ENCODE measurements at places on chromosomes 5 and 9.

DNA sequence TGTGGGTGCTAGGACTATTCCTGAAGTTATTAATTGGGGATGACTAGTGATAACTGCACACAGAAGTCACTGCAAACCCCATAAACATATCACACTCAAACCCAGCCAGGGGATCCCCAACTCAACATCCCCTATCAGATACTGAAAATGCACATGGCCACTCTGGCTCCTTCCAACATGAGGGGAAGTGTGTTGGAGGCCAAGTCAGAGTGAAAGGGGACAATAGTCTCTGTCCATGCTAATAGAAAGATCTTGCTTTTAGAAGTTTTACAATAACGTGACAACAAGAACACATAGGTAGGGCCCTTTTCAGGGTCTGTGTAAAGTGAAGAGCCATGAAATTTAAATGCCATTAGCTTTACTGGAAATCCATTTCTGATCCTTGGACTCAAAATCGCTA is 98.8 kb upstream of the SEMA6A start:
- DNase-seq, result no peak

GRCh38 chr5:149024477-149024876 is 38.4 kb downstream of the SH3TC2 start:
- DNase-seq, result no peak

DNA sequence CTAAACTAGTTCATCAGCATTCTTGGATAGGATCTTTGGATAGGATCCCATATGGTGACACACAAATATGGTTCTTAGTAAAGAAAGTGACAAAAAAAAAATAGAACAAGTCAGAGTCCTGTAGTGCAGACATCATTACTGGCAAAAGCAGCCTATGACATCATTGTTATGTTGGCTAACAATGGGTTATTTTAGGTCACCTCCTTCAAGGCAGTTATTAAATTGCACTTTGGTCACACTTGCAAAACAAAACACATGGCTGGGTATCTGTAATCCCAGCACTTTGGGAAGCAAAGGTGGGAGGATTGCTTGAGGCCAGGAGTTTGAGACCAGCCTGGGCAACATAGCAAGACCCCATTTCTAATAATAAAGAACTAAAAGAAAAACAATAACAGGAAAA is 185.9 kb downstream of the KIAA0825 start:
- no peak for DNase-seq

- DNase-seq, result no peak
These were observed 17.3 kb downstream of the ALDH1A1 start for GRCh38 chr9:72935595-72935994.

DNA sequence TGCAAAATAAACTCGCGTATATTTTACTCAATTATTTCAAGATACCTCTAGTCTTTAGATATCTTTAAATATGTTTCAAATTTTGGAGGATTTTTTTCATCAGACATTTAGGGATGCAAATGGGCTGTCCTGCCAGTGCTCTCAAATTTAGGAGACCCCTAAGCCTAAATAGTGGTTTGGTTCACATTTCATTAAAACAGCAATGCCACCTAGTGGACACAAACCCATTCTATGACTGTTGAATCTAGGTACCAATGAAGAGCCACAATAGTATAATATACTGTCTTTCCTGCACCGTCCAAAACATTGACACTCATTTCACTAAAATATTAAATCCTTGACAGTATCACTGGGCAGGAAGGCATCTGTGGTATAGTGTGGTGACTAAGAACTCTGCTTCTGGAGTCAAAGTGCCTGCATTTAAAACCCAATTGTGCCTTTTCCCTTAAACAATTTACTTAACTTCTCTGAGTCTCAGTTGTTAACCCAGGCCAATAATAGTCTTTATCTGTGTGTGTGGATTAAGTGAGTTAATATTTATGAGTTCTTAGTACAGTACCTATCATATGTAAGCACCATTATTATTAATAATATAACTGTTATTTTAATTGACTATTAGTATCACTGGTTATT is 148.0 kb downstream of the RORB start:
- DNase-seq, result no peak

DNA sequence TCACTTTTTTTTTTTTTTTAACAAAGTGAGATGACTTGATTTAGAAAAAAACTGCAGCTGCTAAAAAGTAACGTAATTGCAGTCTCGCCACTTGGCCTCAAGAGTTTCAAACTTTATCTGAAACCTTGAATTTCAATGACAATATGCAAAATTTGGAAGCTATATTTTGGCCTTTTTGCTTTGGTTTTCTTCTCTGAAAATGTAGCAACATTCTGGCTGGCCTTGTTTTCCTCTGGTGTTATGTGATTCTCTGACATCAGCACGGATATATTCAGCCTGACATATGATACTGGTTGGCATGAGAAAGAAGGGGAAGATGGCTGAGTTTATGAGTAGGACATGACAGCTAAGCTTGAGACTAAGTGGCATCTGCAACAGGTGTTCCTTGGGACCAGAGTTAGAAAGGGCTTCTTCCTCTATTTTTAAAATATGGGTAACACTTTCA is 136.5 kb downstream of the MEF2C start:
- DNase-seq, result no peak

DNA sequence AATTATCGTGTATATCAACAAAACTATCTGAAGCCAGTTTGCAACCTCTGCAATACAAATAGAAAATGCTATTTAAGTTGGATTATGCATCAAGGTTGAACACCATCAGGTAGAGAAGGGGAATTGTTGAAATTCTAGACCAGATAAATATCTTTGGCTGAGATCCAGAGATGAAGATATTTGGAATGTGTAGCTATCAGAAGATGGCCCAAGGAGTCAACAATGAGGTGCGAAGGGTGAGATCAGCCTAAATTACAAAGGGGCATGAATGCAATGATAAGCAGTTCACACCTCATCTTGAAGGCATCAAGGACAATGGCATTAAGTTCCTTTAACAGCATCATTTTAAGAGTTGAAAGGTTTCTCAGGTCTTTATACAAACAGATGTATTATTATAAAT is 572.1 kb upstream of the DMAC1 start:
- no peak for DNase-seq

GRCh38 chr5:148633067-148633377 is 21.3 kb downstream of the HTR4 start:
- DNase-seq, result no peak

DNA sequence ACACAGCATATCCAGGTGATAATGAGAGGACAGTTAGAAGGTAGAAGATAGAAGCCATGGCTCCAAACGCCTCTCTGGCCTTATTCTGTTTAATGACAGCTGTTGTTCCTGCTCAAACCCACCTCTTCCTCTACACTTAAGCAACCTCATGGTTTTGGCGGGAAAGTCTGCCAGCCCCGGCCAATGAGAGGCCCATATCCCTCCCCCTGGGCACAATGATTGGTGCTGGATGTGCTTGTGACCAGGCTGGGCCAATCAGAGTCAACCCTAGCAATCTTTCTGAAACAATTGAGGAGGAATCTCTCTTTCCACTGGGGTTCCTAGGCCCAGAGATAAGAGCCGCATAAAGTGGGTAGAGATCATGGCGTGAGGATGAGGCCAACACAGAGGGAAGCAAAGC is 4.8 kb upstream of the GFI1B start:
- DNase-seq, result no peak

GRCh38 chr5:88377705-88378656 is 109.3 kb upstream of the TMEM161B start:
- DNase-seq, result no peak

DNA sequence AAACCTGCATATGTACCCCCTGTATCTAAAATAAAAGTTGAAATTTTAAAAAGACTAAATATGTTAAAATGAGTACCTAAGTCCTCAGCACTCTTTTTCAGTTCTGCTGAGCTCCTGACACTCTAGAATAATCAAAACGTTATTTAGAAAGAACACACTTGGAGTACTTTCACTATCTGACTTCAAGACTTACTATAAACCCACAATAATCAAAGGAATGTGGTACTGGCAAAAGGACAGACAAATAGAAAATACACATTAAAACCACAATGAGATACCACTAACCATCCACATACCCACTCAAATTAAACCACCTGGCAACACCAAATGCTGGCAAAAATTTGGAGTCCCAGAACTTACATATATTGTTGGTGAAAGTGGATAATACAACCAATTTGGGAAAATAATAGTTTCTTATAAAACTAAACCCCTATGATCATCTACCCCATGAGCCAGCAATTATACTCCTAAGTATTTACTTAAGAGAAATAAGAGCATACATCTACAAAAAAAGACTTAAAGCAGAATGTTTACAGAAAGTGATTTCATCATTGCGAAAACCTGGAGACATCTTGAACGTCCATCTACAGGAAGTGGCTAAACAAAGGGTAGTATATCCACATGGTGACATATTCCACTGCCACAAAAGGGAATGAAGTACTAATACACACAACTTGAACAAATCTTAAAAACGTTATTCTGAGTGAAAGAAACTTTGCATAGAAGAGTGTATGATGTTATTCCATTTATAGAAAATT is 12.8 kb upstream of the PRSS3 start:
- no peak for DNase-seq

DNA sequence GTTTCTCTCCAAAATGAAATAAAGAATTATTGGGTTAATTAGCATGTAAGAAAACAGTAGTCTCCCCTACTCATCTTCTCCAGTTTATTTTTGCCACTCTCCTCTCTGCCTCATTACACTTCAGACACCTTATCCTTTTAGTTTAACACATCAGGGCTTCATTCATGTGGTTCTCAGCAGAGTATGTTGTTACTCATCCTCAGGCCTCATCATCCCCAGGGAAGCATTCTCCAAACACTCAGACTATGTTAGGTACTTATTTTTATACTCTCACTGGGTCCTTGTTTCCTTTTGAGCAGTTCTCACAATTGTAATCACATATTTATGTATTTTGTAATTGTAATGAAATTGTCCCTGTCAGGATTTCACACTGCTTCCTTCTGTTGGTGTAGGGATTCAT is 470.5 kb downstream of the PDE4D start:
- DNase-seq, result no peak

GRCh38 chr9:128845186-128845931 is 15.8 kb upstream of the SPOUT1 start:
- no peak for DNase-seq

GRCh38 chr9:124558777-124559470 is 51.7 kb upstream of the NR5A1 start:
- DNase-seq, result no peak

GRCh38 chr5:181050016-181050415 is 9.9 kb downstream of the BTNL9 start:
- no peak for DNase-seq

DNA sequence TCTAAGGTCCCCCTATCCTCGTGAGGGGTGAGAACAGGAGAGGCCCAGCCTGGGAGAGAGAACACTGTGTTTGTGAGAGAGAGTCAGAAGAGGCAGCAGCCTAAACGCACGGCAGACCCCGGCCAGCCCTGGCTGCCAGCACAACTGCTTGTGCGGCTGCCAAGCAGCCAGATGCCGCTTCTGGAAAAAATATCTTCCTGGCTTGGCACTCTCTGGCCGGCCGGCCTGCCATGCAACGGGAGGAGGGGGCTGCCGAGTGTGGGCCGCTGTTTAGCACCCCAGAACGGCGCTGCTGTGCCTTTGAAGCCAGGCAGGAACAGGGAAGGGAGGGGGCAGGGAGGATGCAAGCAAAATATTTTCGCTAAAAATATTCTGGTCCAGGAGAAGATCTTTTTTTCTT is 105.0 kb downstream of the FGF18 start:
- DNase-seq, result no peak

- no peak for DNase-seq
These were observed 21.8 kb downstream of the ELOVL7 start for GRCh38 chr5:60822285-60822556.

GRCh38 chr9:92648474-92648971 is 21.4 kb downstream of the IPPK start:
- DNase-seq, result no peak

DNA sequence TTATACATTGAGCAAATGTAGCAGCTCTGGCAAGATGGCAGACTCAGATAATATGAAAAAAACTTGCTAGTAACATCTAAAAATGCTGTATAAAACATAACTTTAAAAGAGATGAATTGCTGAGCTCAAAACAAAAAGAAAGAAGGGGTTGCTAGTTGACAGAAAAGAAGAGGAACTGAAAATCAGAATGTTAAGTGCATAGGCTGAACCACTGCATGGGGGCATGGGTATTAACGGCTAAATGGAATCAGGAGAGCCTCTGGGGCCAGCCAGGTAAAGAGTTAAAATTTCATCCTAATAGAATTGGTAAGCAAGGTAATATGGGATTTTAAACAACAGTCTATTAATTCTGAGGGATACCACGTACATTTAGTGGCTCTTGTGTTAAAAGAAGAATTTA is 146.8 kb downstream of the SMC2 start:
- DNase-seq, result no peak

DNA sequence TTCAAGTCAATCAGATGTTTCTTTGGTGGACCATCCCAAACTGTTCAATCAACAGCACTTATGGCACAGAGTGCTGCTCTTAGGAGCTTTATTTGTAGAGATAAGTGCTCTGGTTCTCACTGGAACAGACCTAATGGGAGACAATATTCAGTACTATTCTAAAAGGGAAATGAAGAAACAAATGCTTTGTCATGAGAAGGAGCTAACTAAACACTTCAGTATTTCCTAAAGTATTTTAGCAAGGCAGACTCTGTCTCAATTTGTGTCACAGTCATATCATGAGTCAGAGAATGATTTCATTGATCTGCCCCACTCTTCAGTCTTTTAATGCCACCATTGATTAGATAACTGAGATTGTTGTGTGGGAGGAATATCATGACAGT is 175.3 kb downstream of the SLF1 start:
- no peak for DNase-seq

GRCh38 chr5:111127453-111128195 is 35.5 kb downstream of the WDR36 start:
- DNase-seq, result no peak

Data from stimulated activated CD4-positive, alpha-beta T cell treated with anti-CD3 and anti-CD28 coated beads, Interleukin-1b, Interleukin-23, amount 100 ng/mL, for 1 hour (primary cell).